EL (cell line): ENCODE measurements at places on chromosomes 5 and 9.

DNA sequence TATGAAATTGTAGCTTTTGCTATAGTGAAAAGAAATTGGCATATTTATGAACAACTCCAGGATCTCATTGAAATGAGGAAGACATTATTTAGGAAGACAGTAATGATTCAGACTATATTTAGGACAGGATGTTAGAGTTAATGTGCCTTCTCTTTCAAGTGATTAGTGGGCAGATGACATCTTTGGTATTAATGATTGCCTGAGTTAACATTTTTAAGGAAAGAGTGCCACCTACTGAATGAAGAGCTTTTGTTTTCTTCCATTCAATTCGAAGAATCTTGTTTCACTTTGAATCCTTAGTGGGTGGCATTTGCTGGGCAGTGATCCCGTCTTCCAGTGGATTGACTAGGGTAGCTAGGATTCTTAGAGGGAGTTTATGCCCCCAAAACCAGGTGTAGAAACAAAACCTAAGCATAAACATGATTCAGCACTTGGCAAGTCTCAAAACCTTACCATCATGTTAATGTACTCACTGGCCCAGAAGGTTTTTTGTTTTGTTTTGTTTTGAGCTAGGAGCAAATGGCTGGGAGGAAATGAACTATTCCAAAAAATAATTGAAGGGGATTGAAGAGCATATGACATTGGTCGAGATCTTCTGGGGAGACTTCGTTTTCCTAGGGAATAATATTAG, 23.2 kb downstream of the MAP3K1 start:
- peak; percentile 80 for DNase-seq

- no peak for DNase-seq
Measured at GRCh38 chr5:117533792-117534191, 959.2 kb upstream of the SEMA6A start.

- DNase-seq: peak; percentile 62
Measured at GRCh38 chr5:147098233-147098790, 136.5 kb upstream of the STK32A start.

DNA sequence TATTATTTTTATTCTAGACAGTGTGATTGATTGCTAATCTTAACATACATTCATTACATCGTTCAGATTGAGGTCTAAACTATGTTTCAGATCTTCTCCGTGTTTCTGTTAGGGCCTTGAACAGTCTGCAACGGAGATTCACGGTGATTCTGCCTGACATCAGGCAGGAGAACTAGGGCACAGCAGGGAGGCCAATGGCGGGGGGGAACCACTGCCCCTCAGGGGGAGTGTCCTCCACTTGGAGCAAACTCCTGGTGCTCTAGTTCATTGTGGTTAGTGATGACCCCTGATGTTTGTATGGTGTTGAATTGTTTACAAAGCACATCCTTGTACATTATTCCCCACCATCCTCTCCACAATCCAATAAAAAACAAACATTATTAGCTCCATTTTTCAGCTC, 173.5 kb downstream of the ZNF608 start:
- DNase-seq: no peak

DNA sequence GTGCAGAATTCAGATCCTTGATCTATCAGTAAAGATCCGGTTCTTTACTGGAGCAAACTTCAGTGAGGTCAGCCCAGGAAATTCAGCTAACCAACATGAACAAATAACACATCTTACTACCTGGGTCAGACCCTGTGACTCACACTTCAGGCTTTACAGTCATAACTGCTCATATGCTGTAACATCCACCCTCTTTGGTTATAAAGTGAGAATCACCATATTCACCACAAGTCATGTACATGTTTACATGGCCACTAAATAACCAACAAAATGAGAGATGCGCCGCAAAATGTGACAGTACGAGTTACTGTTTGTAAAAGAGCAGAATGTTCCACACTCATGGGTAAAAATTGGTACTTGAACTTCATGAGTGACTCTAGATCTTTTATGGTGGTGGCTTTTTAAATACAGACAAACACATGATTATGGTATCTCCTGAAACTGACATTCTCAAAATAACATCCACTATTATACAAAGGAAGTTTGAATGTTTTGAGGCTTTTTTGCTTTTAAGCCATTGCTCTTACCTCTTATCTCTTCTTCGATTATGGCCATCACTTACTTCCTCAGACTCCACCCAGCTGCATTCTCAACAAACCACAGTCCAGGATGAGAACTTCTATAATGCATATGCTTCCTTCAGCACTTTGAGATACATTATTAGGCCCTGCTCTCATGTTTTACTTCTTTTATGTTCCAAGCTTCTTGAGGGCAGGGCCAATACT, 516.6 kb downstream of the RAB3C start:
- peak; percentile 79 for DNase-seq

GRCh38 chr9:4866239-4866969, 73.7 kb downstream of the RCL1 start:
- DNase-seq: peak; percentile 12

DNA sequence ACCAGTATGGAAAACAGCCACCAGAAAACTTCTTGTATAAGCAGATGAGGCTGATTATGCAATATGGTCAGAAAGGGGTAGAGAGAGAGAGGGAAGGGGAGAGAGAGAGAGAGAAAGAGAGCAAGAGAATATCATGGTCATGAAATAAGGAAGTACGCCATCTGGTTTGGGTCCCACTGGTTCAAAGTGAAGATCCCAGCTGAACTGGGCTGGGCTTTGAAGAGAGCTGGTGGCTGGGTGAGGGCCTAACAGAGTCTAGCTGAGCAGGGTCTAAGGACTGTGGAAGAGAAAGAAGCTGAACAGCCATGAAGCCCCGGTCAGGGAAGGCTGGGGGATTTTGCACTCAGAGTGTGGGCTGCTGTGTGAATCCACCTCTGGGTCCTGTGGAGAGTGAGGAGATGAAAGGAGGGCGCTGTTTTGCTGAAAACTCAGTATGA, 14.6 kb downstream of the TRIM14 start:
- DNase-seq: no peak

DNA sequence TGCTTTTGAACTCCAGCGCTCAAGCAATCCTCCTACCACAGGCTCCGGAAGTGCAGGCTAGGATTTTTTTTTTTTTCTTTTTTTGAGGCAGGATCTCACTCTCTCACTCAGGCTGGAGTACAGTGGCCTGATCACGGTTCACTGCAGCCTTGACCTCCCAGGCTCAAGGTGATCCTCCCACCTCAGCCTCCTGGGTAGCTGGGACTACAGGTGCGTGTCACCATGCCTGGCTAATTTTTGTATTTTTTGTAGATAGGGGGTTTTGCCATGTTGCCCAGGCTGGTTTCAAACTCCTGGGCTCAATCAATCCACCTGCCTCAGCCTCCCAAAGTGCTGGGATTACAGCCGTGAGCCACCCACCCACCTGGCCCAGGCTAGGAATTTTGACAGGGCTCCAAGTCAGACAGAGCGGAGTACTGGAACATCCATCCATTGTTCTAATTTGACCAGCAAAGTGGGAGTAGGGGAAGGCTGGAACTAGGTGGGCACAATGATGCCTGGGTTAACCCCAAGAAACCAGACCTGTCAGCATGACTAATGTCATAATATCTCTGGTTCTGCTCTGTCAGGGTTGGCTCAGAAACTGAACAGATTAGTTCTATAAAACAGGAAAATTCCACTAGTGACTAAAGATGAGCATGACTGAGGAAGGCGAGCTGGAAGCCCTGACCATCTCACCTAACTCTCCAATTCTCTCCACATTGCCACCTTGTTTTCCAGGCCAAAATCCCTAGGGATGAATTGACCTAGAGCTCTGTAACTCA, 9.2 kb downstream of the ZBTB5 start:
- DNase-seq: no peak

GRCh38 chr5:97842687-97843086, 659.6 kb upstream of the RIOK2 start:
- no peak for DNase-seq

DNA sequence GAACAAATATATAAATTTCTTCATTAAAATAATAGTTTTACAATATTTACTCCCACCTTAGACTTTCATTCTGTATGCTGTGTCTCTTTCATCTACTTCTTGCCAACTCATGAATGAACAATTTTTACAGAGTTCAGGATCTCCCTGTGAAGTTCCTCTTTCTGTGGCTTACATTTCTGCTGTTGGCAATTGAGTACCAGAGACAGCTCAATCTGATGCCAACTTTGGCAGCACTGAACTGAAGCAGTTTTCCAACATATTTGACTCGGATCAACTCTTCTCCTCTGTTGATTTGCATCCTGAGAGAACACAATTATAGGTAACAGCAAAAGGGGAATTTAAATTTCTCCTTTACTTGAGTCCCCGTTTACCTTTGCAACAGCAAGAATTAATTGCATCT, 1262.2 kb downstream of the EFNA5 start:
- no peak for DNase-seq

- peak; percentile 33 for DNase-seq
Measured at GRCh38 chr5:125865166-125865815, 557.9 kb upstream of the GRAMD2B start.

- DNase-seq: no peak
Measured at GRCh38 chr5:90909101-90909503, 350.5 kb downstream of the ADGRV1 start.

DNA sequence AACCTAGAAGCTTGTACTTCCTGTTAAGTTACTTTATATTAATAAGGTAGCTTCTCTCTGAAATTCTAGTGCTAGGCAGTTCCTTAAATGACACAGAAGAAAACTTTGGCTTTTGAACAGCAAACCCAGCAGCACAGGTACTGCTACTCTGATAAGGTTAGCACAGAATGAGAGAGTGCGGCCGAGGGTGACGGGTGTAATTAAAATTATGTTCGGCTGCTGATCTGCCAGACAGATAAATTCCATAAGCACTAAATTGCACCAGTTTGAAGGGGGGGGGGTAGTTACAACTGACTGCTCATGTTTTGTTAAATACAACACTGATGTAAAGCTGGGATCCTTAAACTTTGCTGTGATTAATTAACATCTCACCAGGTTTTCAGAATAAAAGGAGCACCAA, 475.1 kb downstream of the SPOCK1 start:
- no peak for DNase-seq
